ENCODE measurements at places on chromosomes 1 and 21. TPM values are rescaled to one million over a fixed set of nuclear protein-coding genes. Genes with fewer than 3 reads are reported as not detected.

The PIK3R3 gene
- total RNA-seq: 1.3 TPM

The TAS1R1 gene
- not detected for total RNA-seq

The NFASC gene
- total RNA-seq: 1.1 TPM

The RUNX3 gene
- total RNA-seq: 4.2 TPM

The CD5L gene
- total RNA-seq: not detected

The CRABP2 gene
- 9.1 TPM for total RNA-seq

The CAMK1G gene
- total RNA-seq: 0.25 TPM

The CD2 gene
- not detected for total RNA-seq

The ADORA1 gene
- 0.90 TPM for total RNA-seq

The MYOG gene
- total RNA-seq: not detected

The ELAVL4 gene
- not detected for total RNA-seq

The NBPF4 gene
- 0.15 TPM for total RNA-seq

The CNTN2 gene
- not detected for total RNA-seq

The NLRP3 gene
- not detected for total RNA-seq

The OR2L8 gene
- not detected for total RNA-seq

The RPF1 gene
- total RNA-seq: 35.2 TPM

The PDPN gene
- not detected for total RNA-seq

The APCS gene
- total RNA-seq: not detected

The OLIG2 gene
- total RNA-seq: not detected

The CD1B gene
- total RNA-seq: not detected

The KRTAP21-2 gene
- not detected for total RNA-seq

The LCE3E gene
- not detected for total RNA-seq

The SYNJ1 gene
- 2.2 TPM for total RNA-seq

The KRTAP12-3 gene
- not detected for total RNA-seq

The KDM1A gene
- total RNA-seq: 90.3 TPM

The RORC gene
- total RNA-seq: not detected

The RGS1 gene
- total RNA-seq: not detected

The PTCH2 gene
- total RNA-seq: 0.27 TPM

The C1QTNF12 gene
- 1.2 TPM for total RNA-seq

The ERO1B gene
- total RNA-seq: 2.6 TPM

The CELA3B gene
- not detected for total RNA-seq

The PLEKHN1 gene
- 5.2 TPM for total RNA-seq

The SLC9A1 gene
- total RNA-seq: 14.8 TPM

The KTI12 gene
- total RNA-seq: 18.1 TPM

The ADGRL4 gene
- total RNA-seq: not detected

The TENT5C gene
- total RNA-seq: 0.17 TPM

The TAL1 gene
- total RNA-seq: not detected

The ANGPTL3 gene
- not detected for total RNA-seq

The C1orf167 gene
- not detected for total RNA-seq

The BARHL2 gene
- total RNA-seq: not detected

The MTF2 gene
- 12.3 TPM for total RNA-seq

The DNAH14 gene
- 15.3 TPM for total RNA-seq

The PALMD gene
- 0.24 TPM for total RNA-seq

The STPG1 gene
- total RNA-seq: 6.9 TPM

The SEC22B gene
- 9.5 TPM for total RNA-seq

The ENSA gene
- 128 TPM for total RNA-seq

The FPGT gene
- 8.4 TPM for total RNA-seq

The SLC6A17 gene
- total RNA-seq: 4.7 TPM

The ADCY10 gene
- 0.38 TPM for total RNA-seq

The SYNC gene
- 14.0 TPM for total RNA-seq

The SPOCD1 gene
- 3.9 TPM for total RNA-seq

The TPM3 gene
- total RNA-seq: 457 TPM

The CDA gene
- total RNA-seq: 32.9 TPM

The CYP4X1 gene
- total RNA-seq: not detected

The KISS1 gene
- 0.43 TPM for total RNA-seq

The SELENBP1 gene
- total RNA-seq: 7.5 TPM

The GFI1 gene
- 0.20 TPM for total RNA-seq

The LORICRIN gene
- not detected for total RNA-seq

The CASQ2 gene
- total RNA-seq: not detected

The HMCN1 gene
- total RNA-seq: 0.05 TPM
